Hippocampal formation (tissue), 2 donors: ENCODE measurements at places on chromosomes 2 and 18.
A peak's percentile ranks its signal among the peaks of the same experiment; 100 is the strongest.

DNA sequence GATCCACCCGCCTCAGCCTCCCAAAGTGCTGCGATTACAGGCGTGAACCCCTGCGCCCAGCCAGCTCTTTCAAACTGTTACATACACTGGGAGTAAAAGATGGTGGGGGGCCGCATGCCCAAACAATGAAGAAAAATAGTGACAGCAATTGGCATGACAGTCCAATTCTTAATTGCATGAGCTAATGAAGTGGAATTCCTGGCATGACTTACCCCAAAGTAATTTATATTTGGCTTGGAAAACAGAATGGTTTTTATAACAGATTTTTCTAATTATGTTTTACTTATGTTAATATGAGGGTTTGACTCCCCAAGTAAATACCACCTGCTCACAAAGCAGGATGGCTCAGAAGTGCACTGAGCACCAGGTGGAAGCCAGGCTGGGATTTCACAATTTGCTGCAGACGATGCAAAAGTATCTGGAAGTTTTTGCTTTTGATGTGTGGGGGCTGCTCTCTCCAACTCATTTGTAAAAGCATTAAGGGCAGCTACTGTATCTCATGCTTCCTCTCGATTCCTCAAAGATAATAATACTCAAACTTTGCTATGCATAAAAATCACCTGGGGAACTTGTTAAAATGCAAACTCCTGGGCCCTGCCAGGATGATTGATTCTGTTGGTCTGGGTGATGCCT, 24.0 kb upstream of the ATG16L1 start:
- no peak for DNase-seq

GRCh38 chr2:196934672-196935071, 8.2 kb upstream of the PGAP1 start:
- no peak for DNase-seq

- DNase-seq, result no peak
Observed at GRCh38 chr2:235729557-235729947, 235.7 kb downstream of the AGAP1 start.

DNA sequence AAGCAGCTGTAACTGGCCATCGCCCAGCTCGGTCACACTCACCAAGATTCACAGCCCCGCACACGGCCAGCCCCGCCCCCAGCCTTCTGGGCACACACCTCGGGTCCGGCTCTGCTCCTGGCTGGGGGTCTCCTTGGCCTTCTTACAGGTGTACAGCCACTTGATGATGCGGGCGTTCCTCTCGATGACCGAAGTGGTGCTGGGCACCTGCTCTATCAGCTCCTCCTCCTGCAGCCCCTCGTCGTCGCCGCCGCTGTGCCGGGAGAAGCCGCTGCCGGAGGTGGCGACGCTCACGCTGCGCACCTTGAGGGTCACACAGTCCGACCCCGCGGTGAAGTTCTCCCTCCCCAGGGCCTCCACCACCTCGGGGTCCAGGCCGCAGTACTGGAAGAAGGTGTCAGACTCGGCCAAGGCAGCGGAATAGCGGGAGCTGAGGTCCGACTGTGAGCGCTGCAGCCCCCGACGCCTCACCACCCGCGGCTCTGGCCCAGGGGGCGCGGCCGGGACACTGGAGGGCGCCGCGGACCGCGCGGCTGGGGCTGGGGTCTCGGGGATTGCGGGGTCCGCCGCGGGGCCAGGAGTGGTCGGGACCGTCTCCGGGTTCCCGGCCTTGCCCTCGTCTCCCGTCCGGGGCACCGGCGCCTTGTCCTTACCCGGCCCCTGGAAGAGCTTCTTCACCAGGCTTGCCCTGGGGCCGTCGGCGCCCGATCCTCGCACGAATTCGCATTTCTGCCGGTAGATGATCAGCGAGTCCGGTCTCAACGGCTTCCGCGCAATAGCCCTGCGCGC, 769 bp downstream of the FAM110C start:
- DNase-seq, result no peak

GRCh38 chr2:241925821-241926441, 56.4 kb downstream of the RTP5 start:
- no peak for DNase-seq

DNA sequence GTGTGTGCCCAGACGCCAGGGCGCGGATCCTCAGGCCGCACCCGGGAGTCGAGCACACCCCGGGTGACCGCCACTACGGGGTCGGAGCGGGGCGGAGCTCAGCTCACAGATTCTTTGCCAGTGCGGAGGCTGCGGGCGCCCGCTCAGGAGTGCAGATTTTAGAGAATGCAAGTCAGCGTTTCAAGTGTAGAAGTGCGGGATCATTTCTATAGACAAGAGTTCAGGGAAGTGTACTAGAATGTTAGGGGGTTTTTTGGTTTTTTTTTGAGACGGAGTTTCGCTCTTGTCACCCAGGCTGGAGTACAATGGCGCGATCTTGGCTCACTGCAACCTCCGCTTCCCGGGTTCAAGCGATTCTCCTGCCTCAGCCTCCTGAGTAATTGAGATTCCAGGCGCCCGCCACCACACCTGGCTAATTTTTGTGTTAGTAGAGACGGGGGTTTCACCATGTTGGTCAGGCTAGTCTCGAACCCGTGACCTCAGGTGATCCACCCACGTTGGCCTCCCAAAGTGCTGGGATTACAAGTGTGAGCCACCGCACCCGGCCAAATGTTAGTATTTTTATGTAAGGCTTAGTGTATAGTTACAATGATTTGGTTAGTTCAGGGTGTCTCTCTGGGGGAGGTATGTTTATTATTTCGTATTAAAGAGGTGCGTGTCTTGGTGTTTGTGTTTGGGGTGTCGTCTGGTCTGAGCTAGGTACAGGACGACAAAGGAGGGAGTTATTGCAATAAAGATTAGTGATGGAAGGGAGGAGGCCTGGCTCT, 619 bp upstream of the FAM168B start:
- peak; percentile 85 for DNase-seq

- DNase-seq, result no peak
Observed at GRCh38 chr2:43605851-43606250, 10.0 kb upstream of the THADA start.

- DNase-seq, result no peak
Observed at GRCh38 chr2:151030663-151031230, 230.9 kb downstream of the RBM43 start.
